ENCODE measurements at places on chromosomes 4 and X. TPM values are rescaled to one million over a fixed set of nuclear protein-coding genes. Genes with fewer than 3 reads are reported as not detected.

PHF8 gene
- total RNA-seq = 45.5 TPM

RBM3 gene
- 255 TPM for total RNA-seq

IDH3G gene
- total RNA-seq = 61.6 TPM

- peak; percentile 38 for DNase-seq
Observed at GRCh38 chr4:121706595-121707021, 9.8 kb upstream of the ANXA5 start.

DNA sequence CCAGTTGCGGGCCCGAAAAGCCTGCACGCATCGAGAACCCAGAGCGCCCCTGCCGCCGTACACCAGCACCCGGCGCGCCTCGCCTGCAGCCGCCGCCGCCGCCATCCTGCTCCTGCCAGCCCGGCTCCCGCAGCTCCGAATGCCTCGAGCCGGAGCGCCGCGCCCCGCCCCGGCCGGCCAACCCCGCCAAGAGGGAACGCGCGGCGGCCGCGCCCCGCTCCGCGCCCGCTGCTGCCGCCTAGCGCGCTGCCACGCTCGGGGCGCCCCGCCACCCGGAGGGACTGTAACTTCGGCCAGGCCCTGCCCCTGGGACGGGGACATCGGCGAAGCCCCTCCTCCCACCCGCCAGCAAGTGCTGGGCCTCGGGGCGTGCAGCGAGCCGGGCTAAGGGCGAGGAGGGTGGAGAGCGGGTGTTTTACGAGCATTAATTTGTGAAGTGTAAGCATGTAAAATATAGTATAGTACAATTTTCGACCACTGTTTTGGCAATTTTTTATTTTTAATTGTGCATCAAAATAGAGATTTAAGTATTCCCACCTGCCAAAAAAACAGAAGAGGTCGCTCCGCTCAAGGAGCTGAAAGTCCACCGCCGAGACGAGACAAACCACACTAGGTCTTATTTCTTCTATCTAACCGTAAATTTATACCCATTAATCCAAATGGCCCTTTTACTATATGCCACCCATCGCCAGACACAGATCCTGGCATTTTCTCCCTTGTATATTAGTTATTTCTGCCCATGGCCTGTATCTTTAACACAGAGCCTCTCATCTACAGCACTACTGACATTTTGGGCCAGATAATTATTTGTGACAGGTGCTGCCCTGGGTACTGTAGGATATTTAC, at the start of gene QDPR:
Gene QDPR, minus strand, starts transcription at position 141 of the 846 bp plus-strand sequence. Its CDS starts 36 bp downstream, at position 105.
- DNase-seq = peak; percentile 75

DNA sequence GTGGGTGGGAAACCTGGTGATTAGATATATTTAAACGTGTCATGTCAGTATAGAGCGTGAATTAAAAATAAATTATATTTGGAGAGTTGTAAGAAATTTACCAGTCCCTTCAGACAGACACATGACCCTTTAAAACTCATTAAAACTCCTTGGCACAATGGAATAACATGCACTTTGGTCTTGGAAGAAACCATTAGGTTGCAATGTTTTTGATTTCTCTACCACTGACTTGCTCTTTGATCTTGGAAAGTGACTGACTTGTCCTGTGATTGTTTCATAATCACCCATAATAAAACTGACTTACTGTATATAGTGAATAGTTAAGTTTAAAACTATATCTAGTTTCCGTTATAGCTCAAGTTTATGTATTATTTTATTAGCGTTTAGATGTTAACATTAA, 35.8 kb downstream of the FHL1 start:
- no peak for DNase-seq

DNA sequence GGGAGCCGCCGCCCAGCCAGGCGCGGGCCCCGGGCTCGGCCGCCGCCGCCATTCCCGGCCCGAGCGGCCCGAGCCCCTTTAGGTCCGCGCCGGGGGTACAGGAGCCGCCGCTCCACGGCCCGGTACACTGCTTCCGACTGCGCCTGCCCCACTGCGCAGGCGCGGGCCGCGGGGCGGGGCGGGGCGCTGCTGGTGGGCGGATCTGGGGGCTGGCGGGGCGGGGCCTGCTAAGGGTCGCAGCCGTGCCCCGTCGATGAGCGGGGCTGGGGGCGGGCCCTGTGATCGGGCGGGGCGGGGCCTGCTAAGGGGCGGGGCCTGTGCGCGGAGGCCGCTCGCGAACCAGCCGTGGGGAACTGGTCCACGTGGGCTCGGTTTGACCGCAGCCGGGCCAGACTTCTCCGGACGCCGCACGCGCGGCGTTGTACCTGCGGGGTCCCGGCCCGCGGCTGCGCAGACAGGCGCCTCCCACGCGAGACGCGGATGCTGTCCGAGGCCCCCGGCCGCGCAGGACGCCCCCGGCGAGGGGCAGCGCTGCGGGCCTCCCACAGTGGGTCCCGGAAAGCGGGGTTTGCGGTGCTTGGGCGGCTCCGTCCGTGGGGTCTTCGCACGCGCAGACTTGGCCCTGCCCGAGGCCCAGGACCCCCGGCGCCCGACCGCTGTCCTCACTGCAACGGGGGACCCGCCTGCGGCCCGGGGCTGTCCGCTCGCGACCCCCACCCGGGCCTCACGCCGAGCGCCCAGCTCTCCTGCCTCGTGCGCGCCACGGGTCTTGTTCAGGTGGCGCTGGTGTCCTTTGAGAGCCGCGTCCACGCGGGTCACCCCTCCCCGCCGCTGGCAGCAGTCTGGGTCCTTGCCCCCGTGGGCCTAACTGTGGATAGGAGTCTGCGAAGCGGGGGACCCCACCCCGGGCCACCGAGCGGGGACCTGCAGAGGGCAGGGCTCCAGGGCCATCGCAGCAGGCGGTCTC, at the start of gene DGKQ:
Gene DGKQ, minus strand, starts transcription at position 139 of the 967 bp plus-strand sequence. Its CDS starts 87 bp downstream, at position 52.
- DNase-seq = peak; percentile 79

GRCh38 chr4:114385195-114385985, 213.2 kb upstream of the UGT8 start:
- no peak for DNase-seq

DNA sequence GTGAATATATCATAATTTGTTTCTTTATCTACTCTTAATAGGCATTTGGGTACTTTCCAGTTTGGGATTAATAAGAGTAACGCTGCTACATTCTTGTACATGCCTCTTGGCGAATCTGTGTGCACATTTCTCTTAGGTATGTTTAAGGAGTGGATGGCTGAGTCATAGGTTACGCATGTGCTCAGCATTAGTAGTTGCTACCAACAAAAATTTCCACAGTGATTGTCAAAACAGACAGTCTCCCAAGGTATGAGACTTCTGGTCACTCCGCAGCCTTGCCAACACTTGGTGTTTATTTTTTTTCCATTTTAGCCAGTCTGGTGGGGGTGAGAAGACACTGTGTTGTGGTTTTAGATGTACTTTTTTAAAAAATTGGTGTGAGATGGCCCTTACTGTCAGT, 44.6 kb downstream of the FGFBP1 start:
- no peak for DNase-seq

DNA sequence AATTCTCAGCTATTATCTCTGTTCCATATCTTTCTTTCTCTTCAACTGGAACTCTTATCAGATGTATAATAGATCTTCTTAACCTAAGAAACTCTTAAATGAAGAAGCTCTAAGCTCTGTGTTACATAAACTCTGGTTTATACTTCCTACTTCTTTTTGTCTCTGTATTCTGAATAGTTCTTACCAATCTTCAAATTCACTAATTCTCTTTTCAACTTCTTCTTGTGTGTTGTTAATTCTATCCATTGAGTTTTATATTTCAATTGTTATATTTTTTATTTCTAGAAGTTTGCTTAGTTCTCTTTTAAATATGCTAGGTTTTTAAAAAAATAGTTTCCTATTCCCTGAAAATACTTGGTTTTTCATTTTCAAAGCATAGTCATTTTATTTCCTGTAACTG, 13.2 kb upstream of the MMAA start:
- DNase-seq = no peak

- DNase-seq = no peak
Observed at GRCh38 chr4:187209921-187210613, 486.4 kb upstream of the FAT1 start.

CT83 gene
- not detected for total RNA-seq

COX7B2 gene
- not detected for total RNA-seq

DNA sequence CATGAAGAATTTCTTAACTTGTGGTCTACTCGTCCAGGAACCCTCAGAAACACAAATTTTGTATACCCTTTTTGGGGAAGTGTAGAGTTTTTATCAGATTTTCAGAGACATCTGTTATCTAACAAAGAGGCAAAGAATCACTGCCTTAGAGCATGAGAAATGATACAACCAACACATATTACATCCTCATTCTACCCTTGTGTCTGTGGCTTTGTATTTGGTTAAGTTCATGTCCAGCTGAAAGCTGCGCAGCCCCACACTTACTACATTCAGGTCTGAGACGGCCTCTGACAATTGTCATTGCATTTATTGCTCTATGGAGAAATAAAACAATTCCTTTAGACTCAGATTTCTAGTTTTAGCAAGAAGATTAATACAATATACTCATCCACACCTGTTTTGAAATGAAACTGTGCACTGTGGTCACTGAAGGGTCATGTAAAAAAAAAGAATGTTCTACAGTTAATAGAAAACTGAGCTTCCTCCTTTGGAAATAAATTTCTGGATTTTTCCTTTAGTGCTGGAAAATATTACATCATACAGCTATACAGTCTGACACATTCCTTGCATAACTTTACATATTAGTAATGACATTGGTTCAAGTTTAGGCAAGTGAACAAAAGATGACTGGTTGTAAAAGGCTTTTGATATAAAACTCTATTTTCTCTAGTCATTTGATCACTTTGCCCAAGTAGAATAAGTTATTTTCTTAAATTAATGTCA, 39.8 kb downstream of the GLRB start:
- no peak for DNase-seq

ZNF732 gene
- total RNA-seq = not detected

DNA sequence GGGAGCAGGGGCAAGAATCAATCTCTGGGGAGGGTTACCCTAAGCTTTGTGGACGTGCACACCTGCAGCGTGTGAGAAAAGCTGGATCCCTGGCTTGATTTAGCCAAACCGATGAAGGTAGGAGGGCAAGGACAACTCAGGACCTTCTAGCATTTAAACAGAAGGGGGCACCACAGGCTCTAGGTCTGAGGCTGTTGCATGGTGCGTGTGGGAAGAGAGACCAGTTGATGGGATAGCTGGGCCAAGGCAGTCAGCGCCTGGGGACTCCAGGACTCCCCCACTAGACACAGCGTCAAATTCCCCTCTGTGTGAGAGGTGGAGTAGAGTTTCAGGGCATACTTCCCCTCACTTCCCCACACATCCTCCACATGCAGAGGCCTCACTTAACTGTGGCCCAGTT, 4.3 kb downstream of the GABRQ start:
- DNase-seq = no peak

DNA sequence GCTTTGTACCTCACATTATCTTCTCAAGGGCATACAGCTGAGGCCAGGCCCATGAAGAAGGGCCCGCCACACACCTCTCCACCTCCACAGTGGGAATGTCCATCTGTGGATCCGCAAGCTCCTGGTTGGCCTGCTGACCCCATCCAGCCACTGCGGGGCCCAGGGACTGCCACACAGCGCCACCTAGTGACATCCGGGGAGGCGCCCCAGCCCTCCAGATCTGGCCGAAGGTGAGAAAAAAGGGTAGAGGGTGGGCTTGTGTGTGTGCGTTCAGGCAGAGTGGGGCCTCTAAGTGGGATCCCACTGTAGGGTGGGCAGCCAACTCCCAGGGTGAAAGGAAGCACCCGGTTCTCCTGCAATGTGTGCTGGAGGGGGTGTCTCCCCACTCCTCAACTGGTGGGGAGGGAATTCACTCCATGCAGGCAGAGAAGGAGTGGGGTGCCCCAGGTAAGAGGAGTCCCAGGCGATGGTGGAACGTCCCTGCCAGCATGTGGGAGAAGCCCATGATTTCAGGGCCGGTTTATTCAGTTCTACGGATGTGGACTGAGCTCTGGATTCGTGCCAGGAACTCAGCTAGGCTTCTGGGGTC, 117.3 kb downstream of the ENPP6 start:
- DNase-seq = no peak

DNA sequence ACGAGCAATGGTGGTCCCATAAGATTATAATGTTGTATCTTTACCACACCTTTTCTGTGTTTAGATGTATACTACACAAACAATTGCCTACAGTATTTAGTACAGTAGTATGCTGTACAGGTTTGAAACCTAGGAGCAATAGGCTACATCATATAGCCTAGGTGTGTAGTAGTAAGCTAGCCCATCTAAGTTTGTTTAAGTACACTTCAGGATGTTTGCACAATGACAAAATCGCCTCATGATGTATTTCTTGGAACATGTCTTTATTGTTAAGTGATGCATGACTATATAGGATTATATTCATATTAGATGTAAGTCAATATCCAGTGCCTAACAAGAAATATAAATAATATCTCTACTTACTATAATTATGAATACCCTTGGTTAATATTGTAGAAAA, 104.6 kb downstream of the SLC10A6 start:
- no peak for DNase-seq

IL9R gene
- 5.0 TPM for total RNA-seq

DNA sequence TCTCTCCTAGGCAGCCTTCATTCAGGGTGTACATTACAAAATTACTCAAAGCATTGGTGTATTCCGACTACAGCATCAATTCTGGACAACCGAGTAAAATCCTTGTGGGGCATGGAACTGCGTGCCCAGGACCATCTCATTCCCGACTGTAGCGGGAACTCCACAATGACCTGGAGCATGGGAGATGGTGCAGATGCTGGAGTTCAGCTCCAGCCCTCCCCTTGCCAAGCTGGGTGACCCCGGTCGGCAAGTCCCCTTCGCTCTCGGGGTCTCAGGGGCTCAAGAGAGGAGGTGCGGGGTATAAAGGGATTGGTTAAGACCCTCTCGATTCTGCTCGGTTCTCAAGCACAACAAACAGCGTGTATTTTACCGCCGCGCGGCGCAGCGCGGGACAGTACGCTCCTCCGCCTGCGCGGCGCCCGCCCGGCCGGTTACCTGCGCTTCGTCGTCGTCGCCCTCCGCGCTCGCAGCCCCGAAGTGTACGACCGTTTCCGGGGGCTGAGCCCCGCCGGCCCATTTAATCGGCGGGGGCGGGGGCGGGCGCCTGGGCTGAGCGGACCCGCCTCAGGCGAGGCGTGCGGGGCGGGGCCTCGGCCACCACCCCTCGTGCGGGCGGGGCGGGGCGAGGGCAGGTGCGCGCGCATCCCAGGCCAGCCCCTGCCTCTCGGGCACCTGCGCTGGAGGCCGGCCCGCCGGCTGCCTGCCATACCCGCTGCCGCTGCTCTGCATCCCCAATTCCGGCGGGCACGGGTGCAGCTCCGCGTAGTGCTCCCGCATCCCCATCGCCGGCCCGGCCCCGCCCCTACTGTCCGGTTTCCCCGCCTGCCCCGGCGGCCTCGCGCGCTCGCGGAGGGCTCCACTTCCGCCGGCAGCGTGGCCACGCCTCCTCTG, at the start of gene G6PD:
Gene G6PD, minus strand, starts transcription at position 493 of the 891 bp plus-strand sequence. CDS start 691 bp downstream, outside the sequence.
- DNase-seq = peak; percentile 87

ADGRG4 gene
- total RNA-seq = not detected

MSL3 gene
- 37.5 TPM for total RNA-seq

DNA sequence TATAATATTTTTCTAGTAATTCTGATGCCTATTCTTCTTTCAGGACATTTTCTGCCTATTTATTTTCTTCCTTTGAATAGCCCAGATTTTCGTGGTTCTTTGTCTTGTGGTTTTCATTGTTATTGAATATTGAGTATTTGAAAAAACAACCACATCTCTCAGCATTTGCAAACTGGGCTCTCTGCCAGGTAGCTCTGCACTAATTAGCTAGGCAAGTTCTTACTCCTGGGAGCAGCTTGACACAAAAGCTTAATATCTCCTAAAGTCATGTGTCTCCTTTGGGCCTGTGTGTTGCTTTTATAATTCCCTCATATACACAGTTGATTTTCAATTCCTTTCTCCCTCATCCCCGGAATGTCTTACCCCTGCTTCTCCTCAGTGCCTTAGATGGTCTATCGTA, 413.5 kb upstream of the GRIA3 start:
- DNase-seq = no peak

GRCh38 chrX:25020905-25021449, 5.2 kb upstream of the ARX start:
- DNase-seq = no peak
